ENCODE measurements at places on chromosomes 2 and 18. TPM values are rescaled to one million over a fixed set of nuclear protein-coding genes. Genes with fewer than 3 reads are reported as not detected.

EPHA4 gene
- total RNA-seq, result 0.31 TPM

SERPINB12 gene
- total RNA-seq, result not detected

SLC5A7 gene
- total RNA-seq, result not detected

CERKL gene
- total RNA-seq, result not detected

STARD6 gene
- total RNA-seq, result not detected

L3MBTL4 gene
- total RNA-seq, result 0.26 TPM

RGPD6 gene
- 16.7 TPM for total RNA-seq

STPG4 gene
- total RNA-seq, result 0.16 TPM

VRK2 gene
- 21.7 TPM for total RNA-seq

CYP26B1 gene
- not detected for total RNA-seq

EVX2 gene
- total RNA-seq, result not detected

VWA3B gene
- total RNA-seq, result not detected

DLX2 gene
- total RNA-seq, result 0.26 TPM

TTR gene
- total RNA-seq, result not detected

CNDP1 gene
- total RNA-seq, result not detected

CCDC195 gene
- not detected for total RNA-seq

RNF125 gene
- total RNA-seq, result 32.6 TPM

CPO gene
- total RNA-seq, result not detected

PAX8 gene
- total RNA-seq, result 0.45 TPM

PSD4 gene
- total RNA-seq, result 278 TPM

GULP1 gene
- not detected for total RNA-seq

TNS1 gene
- 1.3 TPM for total RNA-seq

C2orf92 gene
- 16.9 TPM for total RNA-seq

LRATD1 gene
- total RNA-seq, result not detected

ZNF521 gene
- total RNA-seq, result not detected

C1QL2 gene
- not detected for total RNA-seq

HNMT gene
- total RNA-seq, result not detected

ADRA2B gene
- total RNA-seq, result 0.21 TPM
